ENCODE measurements at places on chromosomes 13 and 19. TPM values are rescaled to one million over a fixed set of nuclear protein-coding genes. Genes with fewer than 3 reads are reported as not detected.

GRCh38 chr13:114118086-114118485 lies 14.3 kb downstream of the RASA3 start:
- DNase-seq = no peak

DNA sequence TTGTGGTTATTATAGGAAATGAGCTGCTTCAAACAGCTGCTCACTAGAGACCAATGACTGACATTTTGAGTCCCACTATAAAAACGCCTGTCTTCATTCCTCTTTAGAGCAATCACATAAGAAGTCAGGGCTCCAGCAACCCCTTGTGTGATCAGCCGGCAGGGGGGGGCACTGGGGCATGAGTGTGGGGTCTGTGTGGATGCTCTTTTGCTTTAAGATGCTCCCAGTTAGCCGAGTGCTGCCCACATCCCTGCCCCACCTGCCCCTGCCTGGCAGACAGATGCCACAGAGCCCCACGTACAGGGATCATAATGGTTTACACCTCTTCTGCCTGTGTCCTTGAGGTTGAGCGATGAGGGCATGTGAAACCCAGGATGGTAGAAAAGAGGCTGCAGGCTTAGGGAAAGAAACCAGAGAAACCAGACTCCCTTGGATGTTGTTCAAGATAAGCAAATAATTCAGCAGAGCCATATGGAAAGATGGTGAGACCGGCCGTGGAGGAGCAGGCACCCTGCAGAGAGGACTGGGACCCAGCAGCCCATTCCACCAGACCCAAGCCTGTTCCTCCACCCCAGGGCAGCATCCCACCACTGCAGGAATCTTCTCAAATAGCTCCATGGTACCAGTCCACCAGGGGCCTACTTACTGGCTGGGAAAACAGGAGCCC lies 55.4 kb downstream of the CHST8 start:
- no peak for DNase-seq

SLC25A15 gene
- total RNA-seq = 11.8 TPM

PROZ gene
- not detected for total RNA-seq

DNA sequence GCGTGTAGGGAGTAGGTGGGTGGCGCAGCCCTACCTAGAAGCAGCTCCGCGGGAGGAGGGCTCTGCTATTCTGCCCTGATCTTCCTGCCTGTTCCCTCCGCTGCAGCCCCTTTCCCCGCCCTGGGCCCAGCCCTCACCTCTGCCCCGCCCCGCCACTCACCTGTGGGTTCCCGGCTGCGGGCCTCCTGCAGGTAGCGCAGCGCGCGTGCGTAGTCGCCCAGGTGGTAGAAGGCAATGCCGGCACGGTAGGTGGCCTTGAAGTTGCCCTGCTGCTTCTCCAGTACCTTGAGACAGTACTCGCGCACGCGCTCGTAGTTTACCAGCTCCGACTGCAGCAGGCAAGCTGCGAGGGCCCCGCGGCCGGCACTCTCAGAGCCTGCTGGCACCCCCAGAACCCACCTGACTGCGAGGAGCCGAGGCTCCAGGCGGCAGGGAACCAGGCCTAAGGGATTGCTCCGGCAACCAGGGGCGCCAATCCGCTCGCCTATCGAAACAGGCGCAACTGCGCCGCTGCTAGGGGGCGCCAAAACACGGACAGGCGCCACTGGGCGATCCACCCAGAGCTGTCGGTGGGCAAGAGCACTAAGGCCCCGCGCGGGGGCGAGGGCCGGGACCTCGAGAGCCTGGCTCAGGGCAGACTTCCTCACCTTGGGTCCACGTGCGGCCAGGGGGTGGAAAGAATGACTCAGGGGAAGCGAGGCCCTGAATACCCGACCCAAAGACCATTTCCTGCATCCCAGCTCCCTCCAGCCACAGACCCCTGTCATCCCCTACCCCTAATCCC lies 965 bp downstream of the TTC9B start:
- peak; percentile 26 for DNase-seq

DNA sequence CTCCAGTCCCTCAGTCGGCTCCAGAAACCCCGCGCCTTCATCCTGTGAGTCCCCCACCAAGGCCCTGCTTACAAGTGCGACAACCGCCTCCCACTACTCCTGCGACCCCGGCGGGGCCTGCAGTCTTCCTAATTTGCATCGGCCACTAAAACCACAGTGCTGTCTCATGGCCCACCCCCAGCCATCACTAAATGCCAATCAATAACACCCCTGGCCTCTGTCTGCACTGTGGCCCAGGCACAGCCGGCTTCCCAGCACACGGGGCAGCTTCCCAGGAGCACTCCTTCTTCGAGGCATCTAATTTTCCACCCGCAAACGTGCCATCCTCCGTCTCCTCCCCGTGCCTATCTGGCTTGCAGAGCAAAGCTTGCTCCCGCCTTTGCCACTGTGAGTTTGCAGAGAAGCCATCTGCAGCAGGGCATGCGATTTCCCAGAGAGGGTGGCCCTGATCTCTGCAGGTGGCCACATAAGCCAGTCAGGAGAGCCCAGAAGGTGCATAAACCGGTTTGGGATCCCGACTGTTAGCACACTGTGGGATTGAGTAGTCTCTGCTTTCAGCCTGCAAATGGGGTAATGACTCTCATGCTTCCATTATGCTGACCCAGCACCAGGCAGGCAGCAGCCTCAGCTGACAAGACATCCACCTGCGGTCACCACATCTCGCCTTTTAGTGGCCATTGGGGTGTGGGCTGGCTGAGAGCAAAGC lies 34.0 kb upstream of the USE1 start:
- no peak for DNase-seq

- DNase-seq = no peak
These were observed 2422.9 kb upstream of the PCDH20 start for GRCh38 chr13:63838366-63839110.

F7 gene
- 0.26 TPM for total RNA-seq

- DNase-seq = no peak
These were observed 11.8 kb upstream of the KATNAL1 start for GRCh38 chr13:30319130-30319529.

GPR12 gene
- total RNA-seq = not detected

GRCh38 chr13:30307194-30307970 lies at the start of gene KATNAL1:
KATNAL1 (minus strand) TSS chr13:30307551; CDS start chr13:30283777, 23,774 bp downstream.
- peak; percentile 62 for DNase-seq

GRCh38 chr13:57680609-57681008 lies 49.1 kb downstream of the PCDH17 start:
- DNase-seq = no peak

CEACAM4 gene
- total RNA-seq = 0.35 TPM

DNA sequence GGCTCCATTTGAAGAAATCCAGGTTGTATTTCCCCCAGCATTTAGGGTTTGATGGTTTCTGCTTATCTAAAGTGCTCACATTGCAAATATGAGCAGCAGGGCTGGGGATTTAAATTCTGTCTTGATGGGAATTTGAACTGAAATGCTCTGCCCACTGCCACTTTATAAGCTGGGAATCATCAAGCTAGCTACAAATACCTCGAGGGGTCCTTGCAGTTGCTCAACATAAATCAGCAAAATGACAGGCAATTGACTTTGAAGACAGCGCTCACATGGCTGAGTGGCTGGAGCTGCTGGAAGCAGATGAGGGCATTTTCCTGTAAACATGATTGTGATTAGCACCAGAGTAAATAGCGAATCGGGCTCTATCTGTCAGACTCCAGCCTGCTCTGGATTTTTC lies 39.4 kb upstream of the MEDAG start:
- DNase-seq = no peak

GRCh38 chr19:45406226-45407090 lies at the start of gene POLR1G:
POLR1G (plus strand) TSS chr19:45406644; CDS start chr19:45406697, 53 bp downstream.
- peak; percentile 78 for DNase-seq

DNA sequence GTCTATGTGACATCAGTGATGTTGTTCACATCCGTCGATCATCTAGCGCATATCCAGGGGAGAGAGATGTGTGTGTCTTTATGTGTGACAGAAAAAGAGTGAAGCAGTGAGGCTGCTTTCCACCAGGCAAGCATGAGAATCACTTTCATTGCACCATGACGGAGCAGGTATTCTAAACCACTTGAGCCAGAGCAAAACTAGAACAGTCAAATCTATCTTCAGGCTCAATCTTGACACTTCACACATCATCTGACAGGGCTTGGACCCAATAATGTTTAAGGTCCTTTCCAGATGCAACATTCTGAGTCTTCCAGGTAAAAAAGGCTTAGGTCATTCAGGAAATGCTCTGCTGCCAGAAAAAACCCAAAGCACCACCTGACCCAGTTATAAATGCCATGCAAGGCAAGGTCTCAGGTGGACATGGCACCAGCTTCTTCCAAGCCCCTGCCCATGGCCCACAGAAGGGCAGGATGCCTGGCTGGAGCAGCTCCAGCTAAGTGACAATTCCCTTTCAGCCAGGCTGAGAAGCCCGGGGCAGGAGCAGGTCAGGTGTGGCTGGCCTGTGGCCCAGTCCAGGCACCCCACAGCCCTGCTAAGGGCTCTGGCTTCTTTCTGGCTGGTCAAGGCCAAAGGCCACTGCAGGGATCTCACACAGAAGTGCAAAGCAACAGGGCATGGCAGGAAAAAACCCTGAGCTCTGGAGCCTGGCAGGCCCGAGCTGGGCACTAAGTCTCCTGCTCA lies 5.0 kb downstream of the ELAVL1 start:
- no peak for DNase-seq

GRCh38 chr19:28257396-28257795 lies 955.6 kb downstream of the UQCRFS1 start:
- DNase-seq = no peak

RFXAP gene
- total RNA-seq = 4.4 TPM

DNA sequence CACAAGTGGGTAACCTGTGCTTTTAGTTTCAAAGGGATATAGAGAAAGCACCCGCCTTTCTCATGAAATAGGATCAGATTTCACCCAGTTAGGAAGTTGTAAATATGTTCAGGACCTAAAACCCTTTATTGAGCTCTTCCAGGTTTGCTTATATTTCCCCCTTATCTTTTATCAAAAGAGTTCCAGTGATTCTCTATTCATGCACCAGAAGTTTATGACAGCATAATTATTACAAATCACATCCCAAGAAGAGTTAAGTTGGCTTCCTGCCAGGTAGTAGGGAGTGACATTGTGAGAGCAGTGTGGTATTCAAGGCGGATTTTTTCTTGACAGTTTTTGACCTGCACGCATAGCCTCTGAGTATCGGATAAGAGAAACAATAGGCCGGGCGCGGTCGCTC lies 190.3 kb downstream of the STK24 start:
- DNase-seq = peak; percentile 35

- no peak for DNase-seq
These were observed 313.3 kb downstream of the HS6ST3 start for GRCh38 chr13:96403241-96403640.

All from mucosa of gallbladder (tissue), 1 donor.